ENCODE measurements at places on chromosomes 3 and 15.
A peak's percentile ranks its signal among the peaks of the same experiment; 100 is the strongest.

DNA sequence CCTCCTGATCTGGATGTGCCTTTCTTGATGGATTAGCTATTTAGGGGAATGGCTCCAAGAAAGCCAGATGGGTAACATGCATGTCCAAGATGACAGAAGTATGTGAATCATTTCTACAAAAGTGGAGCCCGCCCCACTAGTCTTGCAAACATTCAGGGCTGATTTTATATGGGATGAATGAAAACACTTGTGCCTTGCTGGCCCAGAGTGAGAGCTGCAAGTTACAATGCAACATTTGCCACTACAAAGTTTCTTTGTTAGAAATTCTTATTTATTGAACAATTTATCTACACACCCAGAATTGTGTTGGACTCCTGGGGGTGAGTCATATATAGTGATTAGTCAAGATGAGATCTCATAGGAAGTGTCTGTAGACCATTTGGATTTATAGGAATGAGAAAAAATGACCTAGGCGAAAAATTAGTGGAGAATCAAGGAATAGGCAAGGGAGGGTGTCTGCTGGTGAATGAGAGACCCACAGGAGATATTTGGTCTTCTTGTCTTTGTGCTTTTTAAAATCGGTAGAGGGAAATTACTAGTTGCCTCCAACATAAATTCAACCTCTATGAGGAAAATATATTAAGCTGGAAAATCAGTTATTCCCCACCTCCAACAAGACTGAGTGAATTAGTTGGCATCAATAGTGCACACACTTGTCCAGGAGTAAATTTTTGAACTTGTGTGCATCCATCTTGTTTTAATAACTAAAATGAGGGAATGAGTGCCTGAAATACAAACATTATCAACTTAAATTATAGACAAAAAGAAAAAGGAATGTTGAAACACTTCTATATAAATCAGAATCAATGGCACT is 53.5 kb upstream of the DCBLD2 start:
- H3K27ac ChIP-seq: no peak overlapping the region
- no peaks in the 10 kb centered on the region for H3K36me3 ChIP-seq
- H3K27me3 ChIP-seq: no peaks in the 10 kb centered on the region

DNA sequence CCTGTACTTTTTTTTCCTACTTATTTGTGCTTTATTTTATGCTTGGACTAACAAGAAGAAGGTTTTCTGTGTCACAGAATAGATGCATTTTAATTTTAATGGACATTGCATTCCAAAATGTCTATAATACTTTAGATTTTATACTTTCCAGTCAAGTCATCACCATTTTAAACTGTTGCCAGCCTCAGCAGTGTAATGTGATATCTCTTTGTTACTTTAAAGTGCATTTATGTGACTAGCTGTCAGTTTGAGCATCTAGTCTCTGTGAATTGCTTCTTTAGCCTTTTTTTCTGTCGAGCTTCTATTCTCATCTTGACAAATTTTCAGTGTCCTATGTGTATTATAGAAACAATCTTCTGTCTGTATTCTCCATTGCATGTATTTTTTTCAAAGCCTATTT is 511.4 kb upstream of the CBLB start:
- H3K27ac ChIP-seq: no peak overlapping the region
- H3K27me3 ChIP-seq: no peaks in the 10 kb centered on the region
- no peaks in the 10 kb centered on the region for H3K4me1 ChIP-seq
- no peak for DNase-seq

GRCh38 chr3:192637803-192638202 is 89.5 kb downstream of the FGF12 start:
- H3K27ac ChIP-seq: no peak overlapping the region
- H3K27me3 ChIP-seq: no peaks in the 10 kb centered on the region
- no peaks in the 10 kb centered on the region for H3K36me3 ChIP-seq

- H3K4me1 ChIP-seq: no peaks in the 10 kb centered on the region
- DNase-seq: no peak
- no peaks in the 10 kb centered on the region for H3K27me3 ChIP-seq
- no peak overlapping the region for H3K27ac ChIP-seq
- no peaks in the 10 kb centered on the region for H3K36me3 ChIP-seq
- no peak overlapping the region for H3K4me3 ChIP-seq
Measured at GRCh38 chr3:154486949-154487348, 57.0 kb upstream of the GPR149 start.

DNA sequence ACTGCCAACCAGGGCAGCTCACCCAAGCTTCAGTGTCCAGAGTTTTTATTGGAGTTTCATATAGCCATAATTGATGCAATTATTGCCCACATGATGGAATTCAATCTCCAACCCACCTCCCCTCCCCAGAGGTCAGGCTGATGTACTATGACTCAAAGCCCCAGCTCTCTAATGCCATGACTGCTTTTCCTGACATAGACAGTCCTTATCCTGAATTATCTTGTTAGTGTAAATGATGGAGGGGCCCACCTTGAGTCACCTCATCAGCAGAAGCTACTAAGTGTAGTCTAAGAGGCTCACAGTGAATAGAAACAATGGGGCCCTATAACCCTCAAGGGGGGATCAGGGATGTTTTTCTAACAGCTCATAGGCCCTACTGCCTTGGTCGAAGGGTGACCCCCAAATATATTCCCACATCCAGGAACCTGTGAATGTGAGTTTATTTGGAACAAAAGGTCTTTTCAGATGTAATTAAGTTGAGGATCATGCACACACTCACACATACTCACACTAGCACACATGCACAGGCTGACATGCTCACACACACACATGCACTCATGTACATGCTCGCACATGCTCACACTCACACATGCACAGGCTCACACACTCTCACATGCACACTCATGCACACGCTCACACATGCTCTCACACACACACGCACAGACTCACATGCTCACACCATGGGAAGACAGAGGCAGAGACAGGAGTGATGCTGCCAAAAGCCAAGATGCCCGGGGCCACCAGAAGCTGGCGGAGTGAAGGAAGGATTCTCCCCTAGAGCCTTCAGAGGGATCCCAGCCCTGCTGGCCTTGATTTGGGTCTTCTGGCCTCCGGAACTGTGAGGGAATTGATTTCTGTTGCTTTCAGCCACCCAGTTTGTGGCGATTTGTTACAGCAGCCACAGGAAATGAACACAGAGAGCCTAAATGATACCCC is 131.2 kb upstream of the SMAD3 start:
- no peaks in the 10 kb centered on the region for H3K27me3 ChIP-seq
- no peaks in the 10 kb centered on the region for H3K36me3 ChIP-seq
- no peak for DNase-seq
- H3K4me3 ChIP-seq: no peak overlapping the region

- H3K36me3 ChIP-seq: no peaks in the 10 kb centered on the region
- peaks cover 6% of the 10 kb centered on the region for H3K4me1 ChIP-seq
- no peaks in the 10 kb centered on the region for H3K27me3 ChIP-seq
Measured at GRCh38 chr3:45026957-45027356, 854 bp downstream of the CLEC3B start.

DNA sequence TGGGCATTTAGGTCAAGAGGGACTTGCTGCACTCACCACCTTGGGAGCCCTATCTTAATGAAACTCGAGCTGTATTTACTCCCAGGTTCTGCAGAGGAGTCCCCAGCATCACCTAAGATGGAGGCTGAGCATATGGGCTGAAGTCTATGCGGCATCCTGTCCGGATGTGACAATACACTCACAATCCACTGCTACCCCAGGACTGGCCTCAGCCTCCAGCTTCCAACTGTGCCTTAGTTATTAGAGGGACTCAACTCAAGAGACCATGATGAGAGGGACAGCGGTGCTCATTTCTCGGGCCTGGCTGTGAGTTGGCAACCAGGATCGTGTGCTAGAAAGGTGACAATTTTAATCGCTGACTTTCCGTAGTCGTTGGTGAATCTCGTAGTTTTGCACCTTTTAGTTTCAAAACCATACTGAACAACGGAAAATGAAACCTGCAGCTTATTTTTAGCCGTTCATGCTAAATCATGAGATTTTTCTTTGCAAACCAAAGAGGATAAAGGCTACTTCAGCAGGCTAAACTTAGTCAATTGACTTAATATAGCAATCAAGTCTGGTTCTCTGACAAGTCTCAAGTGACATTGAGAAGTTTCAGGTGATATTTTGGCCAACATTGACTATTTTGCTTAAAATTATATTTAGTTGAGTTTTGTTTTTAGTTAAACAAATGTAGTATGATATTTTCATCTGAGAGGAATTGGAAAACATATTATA is 11.1 kb downstream of the ZBTB38 start:
- H3K36me3 ChIP-seq: no peaks in the 10 kb centered on the region
- no peak overlapping the region for H3K4me3 ChIP-seq

GRCh38 chr15:76258460-76258859 is 52.8 kb downstream of the ETFA start:
- H3K36me3 ChIP-seq: no peaks in the 10 kb centered on the region
- DNase-seq: no peak
- H3K4me1 ChIP-seq: no peaks in the 10 kb centered on the region
- H3K4me3 ChIP-seq: no peak overlapping the region
- H3K27ac ChIP-seq: no peak overlapping the region

DNA sequence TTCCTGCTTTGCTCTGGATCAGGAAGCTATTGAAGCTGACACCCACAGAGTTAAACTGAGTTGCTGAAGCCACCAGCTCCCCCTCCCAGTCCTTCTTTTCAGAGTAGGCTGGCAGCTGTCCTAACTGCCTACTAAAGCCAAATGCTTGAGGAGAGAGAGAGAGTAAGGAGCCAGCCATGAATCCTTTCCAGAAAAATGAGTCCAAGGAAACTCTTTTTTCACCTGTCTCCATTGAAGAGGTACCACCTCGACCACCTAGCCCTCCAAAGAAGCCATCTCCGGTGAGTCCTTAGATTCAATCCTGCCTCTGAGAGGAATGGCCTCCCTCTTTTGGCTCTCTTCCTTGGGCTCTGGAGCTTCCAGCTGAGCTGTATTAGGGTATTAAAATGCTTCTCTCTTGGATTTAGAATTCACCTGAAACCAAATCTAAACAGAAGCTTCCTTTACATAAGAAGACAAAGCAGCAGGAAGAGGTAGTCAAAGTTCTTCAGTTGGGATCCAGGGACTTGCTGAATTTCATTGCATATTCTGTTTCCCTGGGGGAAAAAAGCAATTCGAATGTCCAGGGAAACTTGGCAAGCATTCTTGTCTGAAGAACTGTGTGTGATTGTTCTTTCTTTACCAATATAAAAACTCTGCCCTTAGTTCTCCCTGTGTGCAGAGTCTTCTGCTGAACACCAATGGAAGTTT is at the start of gene SLC15A2:
Gene SLC15A2 (plus strand): TSS at position 101 of the 690 bp plus-strand sequence. CDS start 76 bp downstream, at position 177.
- no peaks in the 10 kb centered on the region for H3K27me3 ChIP-seq
- peaks cover 5% of the 10 kb centered on the region for H3K4me1 ChIP-seq
- H3K4me3 ChIP-seq: peak within 1 kb of the TSS; percentile 19

DNA sequence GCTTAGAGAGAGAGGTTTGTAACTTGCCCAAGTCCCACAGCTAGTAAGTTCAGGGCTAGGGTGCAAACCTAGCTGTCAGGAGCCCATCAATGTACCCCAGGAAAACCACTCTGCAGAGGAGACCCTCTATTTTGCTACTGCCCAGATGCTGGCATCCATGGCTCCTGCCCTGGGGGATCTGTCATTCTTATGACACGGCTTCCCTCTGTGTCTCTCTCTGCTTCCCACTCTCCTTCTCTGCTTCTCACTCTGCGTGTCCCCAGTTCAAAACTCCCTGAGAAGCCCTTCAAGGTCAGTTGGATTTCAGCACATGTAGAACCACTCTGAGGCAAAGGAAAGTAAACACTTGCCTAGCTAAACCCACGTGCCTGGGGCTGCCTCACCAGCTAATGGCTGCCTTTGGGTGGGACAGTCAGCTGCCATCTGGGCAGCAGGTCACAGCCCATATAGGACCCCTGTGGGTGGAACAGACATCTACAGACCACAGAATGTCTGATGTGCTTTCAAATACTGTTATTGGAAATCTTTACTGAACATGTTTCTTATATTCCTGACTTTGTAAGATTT is 29.4 kb upstream of the SLCO2A1 start:
- H3K4me3 ChIP-seq: no peak overlapping the region
- no peaks in the 10 kb centered on the region for H3K36me3 ChIP-seq
- H3K27me3 ChIP-seq: no peaks in the 10 kb centered on the region

DNA sequence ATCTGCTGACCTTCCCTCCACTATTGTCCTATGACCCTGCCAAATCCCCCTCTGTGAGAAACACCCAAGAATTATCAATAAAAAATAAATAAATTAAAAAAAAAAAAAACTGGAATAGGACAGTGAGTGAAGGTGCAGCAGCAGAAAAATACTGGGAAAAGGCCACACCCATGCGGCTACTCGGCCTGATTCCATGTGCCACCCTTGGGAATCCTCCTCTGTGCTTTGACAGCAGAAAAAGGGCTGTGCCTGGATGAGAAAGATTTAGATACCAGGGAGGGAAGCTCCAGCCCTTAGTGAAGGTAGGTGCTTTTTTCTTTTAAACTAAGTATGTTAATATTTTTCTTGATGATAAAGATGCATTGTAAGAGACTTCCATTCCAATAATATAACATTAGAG is 107.8 kb downstream of the CTNNB1 start:
- no peak overlapping the region for H3K27ac ChIP-seq
- DNase-seq: no peak
- no peaks in the 10 kb centered on the region for H3K4me1 ChIP-seq
- no peaks in the 10 kb centered on the region for H3K36me3 ChIP-seq
- H3K27me3 ChIP-seq: no peaks in the 10 kb centered on the region
- H3K4me3 ChIP-seq: no peak overlapping the region

DNA sequence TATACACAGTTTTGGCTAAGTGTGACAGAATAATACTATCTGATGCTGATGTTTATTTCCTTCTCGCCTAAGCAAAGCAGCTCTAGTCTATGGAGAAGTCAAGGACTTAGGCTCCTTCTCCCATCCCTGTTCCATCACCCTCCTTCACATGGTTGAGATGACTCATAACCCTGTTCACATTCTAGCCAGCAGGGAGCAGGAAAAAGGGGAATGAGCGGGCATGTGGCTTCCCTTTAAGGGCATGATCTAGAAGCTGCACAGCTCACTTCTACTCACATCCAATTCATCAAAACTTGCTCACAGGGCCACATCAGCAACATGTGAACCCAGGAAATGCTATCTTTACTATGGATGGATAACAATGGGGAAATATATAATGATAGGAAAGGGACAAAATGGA is 40.9 kb downstream of the CBLB start:
- H3K4me1 ChIP-seq: no peaks in the 10 kb centered on the region
- H3K27me3 ChIP-seq: no peaks in the 10 kb centered on the region
- H3K4me3 ChIP-seq: no peak overlapping the region
- H3K27ac ChIP-seq: no peak overlapping the region
- no peak for DNase-seq
- H3K36me3 ChIP-seq: no peaks in the 10 kb centered on the region

DNA sequence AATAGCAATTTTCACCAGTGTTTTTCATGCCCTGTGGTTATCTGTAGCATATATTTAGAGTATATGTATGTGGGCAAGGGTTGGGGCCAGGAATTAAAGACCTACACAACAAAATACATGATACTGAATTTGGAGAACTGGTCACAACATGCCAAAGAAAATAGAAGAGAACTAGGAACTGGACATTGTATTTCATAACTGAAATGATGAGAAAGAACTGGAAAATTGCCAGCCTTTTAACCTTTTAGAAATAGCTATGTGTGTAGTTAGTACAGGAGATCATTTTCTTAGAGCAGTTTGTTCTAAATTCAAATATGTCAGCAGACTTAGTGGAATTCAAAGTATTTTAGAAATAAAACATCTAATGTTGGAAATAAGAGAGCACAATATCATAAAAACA is 227.1 kb upstream of the CGNL1 start:
- no peak for DNase-seq
- no peak overlapping the region for H3K4me3 ChIP-seq
- H3K27me3 ChIP-seq: no peaks in the 10 kb centered on the region
- no peaks in the 10 kb centered on the region for H3K4me1 ChIP-seq
- H3K27ac ChIP-seq: no peak overlapping the region

All from breast epithelium (tissue), 4 donors.